SJSA1 (cell line): ENCODE measurements at places on chromosomes 5 and 9.

DNA sequence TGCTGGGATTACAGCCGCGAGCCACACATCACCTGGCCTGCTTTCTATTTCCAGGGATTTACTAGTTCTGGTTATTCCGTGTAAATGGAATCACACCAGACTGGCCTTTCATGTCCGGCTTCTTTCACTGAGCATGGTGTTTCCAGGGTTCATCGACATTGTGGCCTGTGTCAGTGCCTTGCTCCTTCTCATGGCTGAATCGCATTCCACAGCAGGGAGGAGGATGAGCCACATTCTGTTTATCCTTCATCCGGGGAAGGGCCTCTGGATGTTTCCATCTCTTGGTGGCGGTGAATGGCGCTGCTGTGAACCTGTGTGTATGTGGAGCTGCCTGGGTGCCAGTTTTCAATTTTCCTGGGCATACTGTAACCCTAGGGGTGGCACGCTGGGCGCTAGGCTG is 58.7 kb upstream of the RNU6ATAC start:
- no peak for DNase-seq

GRCh38 chr9:114696814-114697544 is 15.0 kb upstream of the TEX48 start:
- peak; percentile 19 for DNase-seq

GRCh38 chr5:122701640-122702523 is 73.0 kb upstream of the SNX2 start:
- DNase-seq: no peak

- no peak for DNase-seq
Measured at GRCh38 chr5:146107901-146108300, 2.5 kb upstream of the PLAC8L1 start.

DNA sequence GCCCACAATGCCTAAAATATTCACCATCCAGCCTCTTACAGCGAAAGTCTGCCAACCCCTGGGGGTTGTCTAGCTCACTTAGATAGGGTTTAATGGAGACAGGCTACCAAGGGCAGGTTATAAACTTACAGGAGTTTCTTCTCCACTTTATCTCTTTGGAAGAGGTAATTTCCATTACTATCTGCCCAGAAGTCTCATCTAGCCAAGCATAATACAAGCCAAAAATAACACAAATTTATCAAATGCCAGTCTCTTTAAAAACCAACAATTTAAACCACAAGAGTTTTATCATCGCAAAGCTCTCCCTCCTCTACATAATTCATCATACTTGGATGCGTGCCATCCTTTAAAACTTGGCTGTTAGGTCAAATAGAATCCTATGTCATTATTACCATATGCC is 6.2 kb downstream of the RBM22 start:
- DNase-seq: no peak

DNA sequence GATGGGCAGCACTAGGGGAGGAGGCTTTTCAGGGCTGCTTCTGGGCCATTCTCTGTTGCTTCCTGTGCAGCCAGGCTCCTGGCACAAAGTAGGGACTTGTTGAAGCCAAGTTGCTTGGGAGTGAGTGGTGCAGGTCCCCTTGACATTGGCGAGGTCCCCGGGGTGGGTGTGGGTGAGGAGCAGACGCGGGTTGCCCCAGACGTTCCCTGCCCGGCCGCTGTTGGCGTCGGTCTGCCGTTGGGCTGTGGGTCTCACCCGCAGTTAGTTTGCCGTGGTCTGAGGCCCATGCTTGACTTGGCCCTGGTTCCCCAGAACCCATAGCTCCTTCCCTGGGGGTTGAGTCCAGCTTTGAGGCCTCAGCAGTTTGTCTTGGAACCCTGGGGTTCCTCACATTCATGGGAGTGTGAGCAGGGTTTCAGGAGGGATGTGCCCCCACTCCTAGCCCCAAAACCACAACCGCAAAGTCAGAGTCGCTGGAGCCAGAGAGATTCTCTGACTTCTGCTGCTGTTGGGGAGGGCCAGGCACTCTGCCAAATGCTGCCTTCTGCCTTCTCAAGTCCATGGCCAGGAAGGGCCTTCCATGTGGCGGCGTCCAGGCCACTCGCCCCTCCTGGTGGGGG is 77.5 kb downstream of the RXRA start:
- DNase-seq: peak; percentile 67

DNA sequence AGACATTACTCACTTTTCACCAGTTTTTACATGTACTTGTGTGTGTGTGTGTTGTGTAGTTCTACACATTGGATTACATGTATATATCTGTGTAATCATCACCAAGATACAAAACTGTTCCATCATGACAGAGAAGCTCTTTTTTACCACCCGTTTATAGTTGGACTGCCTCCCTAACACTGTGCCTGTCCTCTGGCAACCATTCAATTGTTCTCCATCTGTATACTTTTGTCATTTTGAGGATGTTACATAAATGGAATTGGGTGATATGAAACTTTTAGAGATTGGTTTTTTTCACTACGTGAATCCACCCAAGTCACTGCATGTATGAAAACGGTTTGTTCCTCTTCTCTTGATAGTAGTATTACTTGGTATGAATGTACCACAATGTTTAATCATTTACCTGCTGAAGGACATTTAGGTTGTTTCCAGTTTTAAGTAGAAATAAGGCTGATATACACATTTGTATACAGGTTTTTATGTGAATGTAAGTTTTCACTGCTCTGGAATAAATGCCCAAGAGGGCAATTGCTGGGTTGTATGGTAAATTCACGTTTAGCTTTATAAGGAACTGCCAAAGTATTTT is 126.2 kb downstream of the MAPKAP1 start:
- no peak for DNase-seq

DNA sequence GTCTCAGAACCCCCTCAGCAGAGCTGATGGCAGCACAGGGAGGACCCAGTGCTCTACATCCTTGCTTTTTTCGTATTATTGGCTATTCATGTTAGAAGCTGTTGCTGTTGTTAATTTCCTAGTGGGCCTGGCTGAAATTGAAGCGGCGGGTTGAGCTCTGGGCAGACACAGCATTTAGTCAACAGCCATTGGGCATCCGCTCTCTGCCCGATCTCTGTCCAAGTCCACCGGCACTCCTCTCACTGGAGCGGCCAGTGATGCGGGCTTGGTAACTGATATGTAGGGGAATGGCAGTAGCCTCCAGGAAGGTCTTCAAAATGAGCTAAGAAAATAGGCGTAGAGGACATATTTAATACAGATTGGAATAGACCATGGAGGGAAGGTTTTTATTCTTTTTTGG is 1.3 kb upstream of the GARNL3 start:
- DNase-seq: no peak

- peak; percentile 59 for DNase-seq
Measured at GRCh38 chr9:4298255-4299004, 1.4 kb downstream of the GLIS3 start.

- DNase-seq: no peak
Measured at GRCh38 chr9:14099737-14100136, 214.2 kb downstream of the NFIB start.

DNA sequence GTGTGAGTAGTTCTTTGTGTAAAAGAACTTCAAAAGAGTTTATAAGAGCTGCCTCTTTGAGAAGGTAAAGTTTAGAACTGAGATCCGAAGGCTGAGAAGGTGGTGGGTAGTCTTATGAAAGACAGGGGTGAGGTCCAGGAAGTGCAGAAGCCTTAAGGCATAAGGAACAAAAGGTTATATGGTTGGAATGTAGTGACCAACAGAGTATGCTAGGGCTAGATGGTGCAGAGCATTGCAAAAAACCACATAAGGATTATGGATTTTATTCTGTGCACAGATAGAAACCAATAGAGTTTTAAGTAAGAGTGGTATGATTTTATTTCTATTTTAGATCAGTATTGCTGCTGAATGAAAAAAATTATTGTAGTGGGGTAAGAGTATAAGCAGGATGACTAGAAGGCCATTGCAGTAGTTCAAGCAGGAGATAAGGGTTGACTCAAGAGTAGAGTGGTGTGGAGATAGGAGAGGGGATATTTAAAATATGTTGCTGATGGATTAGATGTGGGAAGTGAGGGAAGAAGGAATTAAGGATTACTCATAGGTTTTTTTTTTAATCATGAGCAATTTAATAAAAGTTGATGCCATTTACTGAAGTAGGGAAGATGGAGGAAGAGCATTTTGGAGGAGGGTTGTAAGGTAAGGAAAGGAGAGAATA is 3.7 kb downstream of the RECK start:
- DNase-seq: no peak

GRCh38 chr9:123607479-123607878 is 251.5 kb downstream of the CRB2 start:
- DNase-seq: no peak

DNA sequence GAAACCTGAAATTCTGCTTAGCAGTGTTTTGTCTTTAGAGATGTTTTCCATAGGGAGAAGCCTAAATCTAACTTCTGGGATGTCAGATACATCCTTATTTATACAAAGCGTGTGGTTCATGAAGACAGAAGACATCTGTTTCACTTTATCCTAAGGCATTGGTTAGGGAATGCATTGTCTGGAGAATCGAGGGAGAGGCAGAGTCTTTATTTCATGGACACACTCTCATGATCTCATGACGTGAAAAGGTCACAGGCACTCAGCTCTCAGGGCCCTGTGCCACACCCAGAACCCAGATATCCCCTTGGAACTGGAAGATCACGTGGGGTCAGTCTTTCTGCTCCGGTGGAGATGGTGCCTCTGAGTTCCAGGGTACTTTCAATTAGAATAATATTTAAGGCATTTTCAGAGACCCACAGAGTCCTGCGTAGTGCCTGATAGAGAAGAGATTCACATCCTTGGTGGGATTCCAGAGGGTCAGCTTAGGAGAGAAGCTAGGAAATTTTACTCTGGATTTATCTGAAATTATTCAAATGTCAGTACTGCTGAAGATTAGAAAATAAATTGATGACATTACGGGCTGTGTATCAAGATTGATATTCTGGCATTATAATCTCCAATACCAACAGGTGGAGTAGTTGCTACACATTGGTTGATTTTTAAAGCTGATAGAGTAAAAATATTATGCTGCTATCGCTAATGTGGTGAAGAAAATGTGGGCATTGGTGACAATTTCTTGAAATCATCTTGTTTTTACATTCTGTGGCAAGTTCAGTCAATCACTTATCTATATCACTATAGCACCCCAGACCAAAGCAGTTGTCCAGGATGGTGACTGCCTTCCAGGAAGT is 378.3 kb downstream of the MTRR start:
- no peak for DNase-seq

- DNase-seq: no peak
Measured at GRCh38 chr5:14756478-14756877, 92.0 kb downstream of the OTULIN start.

DNA sequence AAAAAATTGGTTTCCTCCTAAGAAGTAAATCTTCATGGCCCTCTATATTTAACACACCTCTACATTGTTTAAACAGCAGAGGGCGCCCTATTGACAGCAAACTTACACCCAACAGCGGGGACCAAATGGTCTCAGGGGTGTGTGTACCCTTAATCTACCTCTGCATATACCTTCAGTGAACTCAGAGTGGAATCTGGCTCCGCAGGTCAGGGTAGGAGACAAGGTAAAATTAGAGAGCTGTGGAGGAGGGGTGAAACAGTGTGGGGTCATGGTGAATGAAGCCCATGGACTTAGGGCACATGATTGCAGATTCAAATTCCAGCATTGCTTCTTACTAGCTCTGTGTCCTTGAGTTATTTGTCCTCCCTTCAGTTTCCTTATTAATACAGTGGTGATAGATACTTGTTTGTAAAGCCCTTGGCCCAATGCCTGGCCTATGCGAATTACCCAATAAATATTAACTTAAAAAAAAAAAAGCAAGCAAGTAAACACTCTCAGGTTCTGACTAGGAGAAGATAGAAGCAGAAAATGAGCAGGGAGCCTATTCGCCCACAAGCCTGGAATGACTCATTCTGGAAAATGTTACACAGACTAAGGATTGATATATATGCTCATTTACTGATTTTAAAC is 122.9 kb downstream of the CAVIN4 start:
- no peak for DNase-seq

- DNase-seq: no peak
Measured at GRCh38 chr9:17484906-17485305, 94.0 kb upstream of the SH3GL2 start.

DNA sequence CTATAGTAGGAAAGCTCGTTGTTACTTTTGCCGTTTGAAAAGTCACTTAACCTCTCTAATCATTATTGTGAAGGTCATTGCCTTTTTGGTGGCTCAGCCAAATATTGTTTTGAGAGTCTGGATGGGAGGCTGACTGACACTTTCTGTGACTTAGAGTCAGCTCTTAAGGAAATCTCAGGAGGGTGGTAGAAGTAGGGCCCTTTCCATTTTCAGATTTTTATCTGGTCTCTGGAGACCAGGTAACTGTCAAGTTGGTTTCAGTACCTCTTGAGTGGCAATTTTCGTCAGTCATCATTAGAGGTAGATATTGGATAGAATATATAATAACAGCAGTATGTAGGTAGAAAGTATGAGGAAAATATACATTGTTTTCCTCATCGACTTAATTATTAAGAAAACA is 23.3 kb downstream of the UGCG start:
- DNase-seq: no peak

- DNase-seq: no peak
Measured at GRCh38 chr5:14464096-14464495, 117.5 kb upstream of the OTULINL start.

DNA sequence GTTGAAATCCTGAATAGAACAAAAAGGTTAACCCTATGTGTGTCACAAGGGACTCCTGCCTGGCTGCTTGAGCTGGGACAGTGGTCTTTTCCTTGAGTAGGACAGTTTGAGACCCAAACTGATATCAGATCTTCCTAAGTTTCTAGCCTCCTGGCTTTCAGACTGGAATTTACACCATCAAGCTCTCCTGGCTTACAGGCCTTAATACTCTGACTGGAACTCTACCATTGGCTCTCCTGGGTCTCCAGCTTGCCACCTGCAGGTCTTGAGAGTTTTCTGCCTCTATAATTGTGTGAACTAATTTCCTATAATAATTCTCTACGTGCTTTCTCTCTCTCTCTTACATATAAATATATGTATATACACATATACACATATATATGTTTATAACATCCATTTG is 112.5 kb downstream of the PRR16 start:
- DNase-seq: no peak

DNA sequence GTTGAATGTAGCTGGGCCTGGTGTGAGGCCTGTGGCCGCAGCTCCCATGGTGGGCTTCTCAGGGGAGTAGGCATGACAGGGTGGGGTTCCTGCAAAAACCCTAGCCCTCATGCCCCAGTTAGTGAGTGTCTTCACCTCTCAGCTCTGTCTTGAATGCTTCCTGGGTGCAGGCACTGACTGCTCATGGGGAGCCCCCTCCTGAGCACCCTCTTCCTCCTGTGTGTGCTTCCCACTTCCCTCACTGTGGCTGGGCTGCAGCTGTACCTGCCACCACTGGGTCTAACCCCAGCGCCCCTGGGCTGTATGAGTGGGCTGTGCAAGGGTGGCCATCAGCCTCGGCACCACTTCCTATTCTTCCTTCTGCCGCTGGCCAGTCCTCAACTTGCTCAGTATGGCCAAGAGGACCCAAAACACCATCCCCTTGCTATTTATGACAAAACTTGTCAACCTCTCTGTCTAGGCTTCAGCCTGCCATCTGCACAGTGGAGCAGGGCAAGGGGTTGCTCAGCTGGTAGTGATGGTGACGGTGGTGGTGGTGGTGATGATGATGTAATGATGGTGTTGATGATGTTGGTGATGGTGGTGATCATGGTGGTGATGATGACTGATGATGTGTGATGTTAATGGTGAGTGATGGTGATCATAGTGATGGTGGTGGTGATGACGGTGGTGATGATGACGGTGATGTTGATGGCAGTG is 67.5 kb downstream of the RXRA start:
- no peak for DNase-seq

GRCh38 chr5:132656774-132657355 is 1.1 kb upstream of the IL13 start:
- DNase-seq: no peak
